GM23248 (cell line): ENCODE measurements at places on chromosomes 6 and 20. TPM values are rescaled to one million over a fixed set of nuclear protein-coding genes. Genes with fewer than 3 reads are reported as not detected.

GRCh38 chr6:166006900-166007301, 160.8 kb downstream of the TBXT start:
- no peak for DNase-seq
- no peaks in the 10 kb centered on the region for H3K36me3 ChIP-seq
- peak overlapping the region; percentile 68 for H3K4me3 ChIP-seq
- H3K27ac ChIP-seq: no peak overlapping the region
- H3K4me1 ChIP-seq: peaks cover 33% of the 10 kb centered on the region
- H3K27me3 ChIP-seq: no peaks in the 10 kb centered on the region

DNA sequence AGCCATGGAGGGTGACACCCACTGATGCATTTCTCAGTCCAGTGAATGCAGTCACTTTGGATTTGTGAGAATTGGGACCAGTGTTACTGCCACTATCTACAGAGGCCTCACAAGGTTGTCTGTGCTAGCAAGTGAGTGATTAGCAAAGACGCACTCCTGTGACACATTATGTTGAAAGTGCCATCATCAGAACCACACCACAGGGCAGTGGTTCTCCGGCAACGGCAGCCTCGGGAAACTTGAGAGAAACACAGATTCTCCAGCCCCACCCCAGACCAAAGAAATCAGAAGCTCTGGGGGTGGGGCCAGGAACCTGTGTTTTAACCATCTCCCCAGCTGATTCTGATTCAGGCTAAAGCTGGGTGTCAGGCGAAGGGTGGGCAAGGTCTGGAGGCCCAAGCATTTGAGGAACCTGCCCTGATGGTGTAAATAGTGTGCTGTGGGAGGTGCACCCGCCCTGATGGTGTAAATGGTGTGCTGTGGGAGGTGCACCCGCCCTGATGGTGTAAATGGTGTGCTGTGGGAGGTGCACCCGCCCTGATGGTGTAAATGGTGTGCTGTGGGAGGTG, 39.9 kb downstream of the TMEM242 start:
- no peak overlapping the region for H3K4me3 ChIP-seq
- no peaks in the 10 kb centered on the region for H3K27me3 ChIP-seq
- no peak overlapping the region for H3K27ac ChIP-seq
- peak; percentile 8 for DNase-seq

DNA sequence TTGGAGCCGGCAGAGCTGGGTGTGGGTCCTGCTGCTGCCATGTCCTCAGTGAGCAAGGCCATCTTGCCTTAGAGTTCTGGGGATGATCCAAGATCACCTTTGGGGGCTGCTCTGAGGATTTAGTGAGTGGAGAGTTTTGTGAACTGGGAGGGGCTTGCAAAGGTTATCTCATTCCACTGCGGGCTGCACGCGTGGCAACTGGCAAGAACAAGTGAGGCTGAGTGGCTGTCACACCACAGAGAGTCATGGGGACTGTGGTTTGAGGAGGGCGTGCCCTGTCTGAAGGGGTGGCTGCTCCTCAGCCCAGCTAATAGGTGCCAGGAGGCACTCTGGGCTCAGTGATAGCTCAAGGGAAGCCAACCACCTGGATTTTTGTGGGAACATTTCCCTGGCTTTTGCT, 37.6 kb downstream of the TTLL9 start:
- peaks cover 16% of the 10 kb centered on the region for H3K27me3 ChIP-seq
- no peak overlapping the region for H3K4me3 ChIP-seq
- DNase-seq: no peak

ZKSCAN3 gene
- 1.6 and 2.5 TPM in 2 replicates for polyA plus RNA-seq

DNA sequence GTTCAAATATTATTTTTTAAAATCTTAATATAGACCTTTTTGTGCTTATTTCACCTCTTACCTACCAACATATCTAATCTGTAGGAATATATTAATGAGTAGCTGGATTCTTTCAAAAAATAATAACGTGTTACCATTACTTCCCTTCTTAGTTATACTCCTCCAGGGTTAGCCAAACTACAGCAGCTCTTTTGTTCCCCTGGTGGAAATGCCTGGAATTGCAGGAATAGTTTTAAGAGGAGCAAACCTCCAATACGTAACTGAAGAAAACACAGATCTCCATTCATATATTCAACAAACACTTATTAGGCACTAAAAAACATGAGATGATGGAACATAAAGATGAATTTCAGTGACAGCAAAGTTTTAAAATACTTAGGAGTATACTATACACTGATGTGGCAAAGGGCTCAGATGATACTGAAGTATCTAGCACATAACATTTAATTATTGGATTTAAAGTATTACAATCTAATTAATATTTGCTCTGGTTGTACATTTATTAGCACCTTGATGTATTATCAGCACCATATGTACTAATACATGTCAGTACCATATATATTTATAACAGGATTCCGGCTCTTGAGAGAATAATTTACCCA, 78.3 kb downstream of the TBX18 start:
- H3K27me3 ChIP-seq: no peaks in the 10 kb centered on the region
- no peak overlapping the region for H3K4me3 ChIP-seq
- no peaks in the 10 kb centered on the region for H3K36me3 ChIP-seq

- no peaks in the 10 kb centered on the region for H3K27me3 ChIP-seq
- no peak for DNase-seq
- no peak overlapping the region for H3K4me3 ChIP-seq
Measured at GRCh38 chr6:87099472-87099871, 4.6 kb upstream of the CGA start.

- no peaks in the 10 kb centered on the region for H3K27me3 ChIP-seq
- peak; percentile 87 for DNase-seq
- no peak overlapping the region for H3K4me3 ChIP-seq
- peaks cover 13% of the 10 kb centered on the region for H3K4me1 ChIP-seq
- peak overlapping the region; percentile 71 for H3K27ac ChIP-seq
Measured at GRCh38 chr6:160950507-160950906, 41.1 kb upstream of the MAP3K4 start.

FGD2 gene
- polyA plus RNA-seq: not detected in 2 replicates

- no peak overlapping the region for H3K27ac ChIP-seq
- peaks cover 5% of the 10 kb centered on the region; the same call in 1 of the 2 replicates for H3K4me1 ChIP-seq
- no peak overlapping the region for H3K4me3 ChIP-seq
- DNase-seq: peak; percentile 42
- no peaks in the 10 kb centered on the region for H3K27me3 ChIP-seq
Measured at GRCh38 chr20:7379621-7380220, 560.5 kb downstream of the HAO1 start.

DNA sequence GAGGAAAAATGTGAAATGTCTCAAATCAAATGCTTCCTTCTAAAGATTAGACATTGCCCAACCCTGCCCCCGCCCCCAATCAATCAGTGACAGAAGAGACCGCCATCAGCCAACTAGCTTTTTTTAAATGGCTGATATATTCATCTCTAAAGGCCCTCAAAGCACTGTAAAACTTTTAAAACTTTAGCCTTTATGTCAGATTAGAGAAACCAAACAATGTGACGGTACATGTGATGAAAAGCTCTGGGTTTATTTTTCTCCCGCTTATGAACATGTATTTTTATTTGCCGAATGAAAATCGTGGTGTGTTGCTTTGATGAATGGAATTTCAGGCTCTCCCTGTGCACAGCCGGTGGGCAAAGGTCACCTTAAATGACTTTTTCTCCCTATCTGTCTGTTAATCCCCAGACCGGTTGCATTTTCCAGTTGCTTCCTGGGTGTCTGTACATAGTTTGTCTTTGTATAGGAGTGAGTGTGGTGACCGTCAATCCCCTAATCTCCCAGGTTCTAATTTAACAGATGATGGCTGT, 38.5 kb downstream of the TBC1D7 start:
- DNase-seq: no peak
- no peaks in the 10 kb centered on the region for H3K4me1 ChIP-seq
- H3K27me3 ChIP-seq: 0 out of 2 replicates have a peak, but pooled peaks cover 12% of the 10 kb centered on the region
- peaks cover 16% of the 10 kb centered on the region; the same call in 1 of the 2 replicates for H3K36me3 ChIP-seq

DNA sequence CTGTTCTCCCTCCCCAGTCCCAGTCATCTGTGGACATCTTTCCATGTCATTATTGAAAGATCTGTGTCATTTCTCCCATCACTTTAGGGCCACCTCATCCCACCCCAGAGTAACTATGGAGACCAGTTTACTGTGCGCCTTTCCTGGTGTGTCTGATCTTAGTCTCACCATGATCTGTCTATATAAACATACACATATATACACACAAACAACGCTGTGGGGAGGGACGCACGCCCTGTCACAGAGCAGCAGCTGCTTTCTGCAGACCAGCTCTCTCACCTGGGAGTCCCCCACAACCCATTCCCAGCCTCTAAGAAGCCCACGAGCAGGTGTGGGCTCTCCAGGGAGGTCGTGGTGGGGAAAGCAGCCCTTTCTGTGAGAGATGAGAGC, 68.1 kb upstream of the TOX2 start:
- H3K36me3 ChIP-seq: no peaks in the 10 kb centered on the region
- DNase-seq: no peak
- H3K27ac ChIP-seq: no peak overlapping the region
- H3K4me3 ChIP-seq: no peak overlapping the region
- H3K4me1 ChIP-seq: peaks cover 26% of the 10 kb centered on the region

- H3K27ac ChIP-seq: no peak overlapping the region
- DNase-seq: no peak
- no peaks in the 10 kb centered on the region; the same call in 1 of the 2 replicates for H3K36me3 ChIP-seq
- no peaks in the 10 kb centered on the region for H3K4me1 ChIP-seq
- no peak overlapping the region for H3K4me3 ChIP-seq
- no peaks in the 10 kb centered on the region for H3K27me3 ChIP-seq
Measured at GRCh38 chr6:609905-610304, 47.0 kb downstream of the HUS1B start.

DNA sequence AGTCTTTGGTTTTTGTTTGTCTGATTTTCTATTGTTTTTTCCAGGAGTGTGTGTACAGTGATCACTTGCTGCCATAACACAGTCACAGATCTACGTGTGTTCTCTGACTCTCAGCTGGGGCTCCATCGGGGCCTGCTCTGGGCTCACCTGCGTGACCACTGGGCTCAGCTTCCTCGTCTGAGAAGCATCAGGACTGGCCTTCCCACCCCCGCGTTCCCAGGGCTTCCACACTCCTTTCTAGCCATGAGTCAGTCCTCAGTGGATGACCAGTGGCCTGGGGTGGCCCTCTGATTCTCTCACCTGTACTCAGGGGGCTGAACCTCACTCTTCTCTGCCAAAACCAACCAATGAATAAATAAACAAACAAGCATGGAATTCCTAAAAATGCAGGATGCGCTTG, 14.5 kb downstream of the THBS2 start:
- DNase-seq: no peak
- 0 out of 2 replicates have a peak, but pooled peaks cover 3% of the 10 kb centered on the region for H3K4me1 ChIP-seq
- no peaks in the 10 kb centered on the region for H3K27me3 ChIP-seq
- H3K27ac ChIP-seq: no peak overlapping the region
- H3K36me3 ChIP-seq: peaks cover 28% of the 10 kb centered on the region; the same call in 1 of the 2 replicates

THBS2 gene
- polyA plus RNA-seq: 76.4 and 77.8 TPM in 2 replicates

GRCh38 chr6:113694278-113695077, 162.7 kb upstream of the MARCKS start:
- H3K27ac ChIP-seq: peak overlapping the region; percentile 61
- H3K4me1 ChIP-seq: peaks cover 57% of the 10 kb centered on the region
- H3K27me3 ChIP-seq: peaks cover 3% of the 10 kb centered on the region
- H3K36me3 ChIP-seq: no peaks in the 10 kb centered on the region
- no peak overlapping the region for H3K4me3 ChIP-seq
- DNase-seq: peak; percentile 62

DNA sequence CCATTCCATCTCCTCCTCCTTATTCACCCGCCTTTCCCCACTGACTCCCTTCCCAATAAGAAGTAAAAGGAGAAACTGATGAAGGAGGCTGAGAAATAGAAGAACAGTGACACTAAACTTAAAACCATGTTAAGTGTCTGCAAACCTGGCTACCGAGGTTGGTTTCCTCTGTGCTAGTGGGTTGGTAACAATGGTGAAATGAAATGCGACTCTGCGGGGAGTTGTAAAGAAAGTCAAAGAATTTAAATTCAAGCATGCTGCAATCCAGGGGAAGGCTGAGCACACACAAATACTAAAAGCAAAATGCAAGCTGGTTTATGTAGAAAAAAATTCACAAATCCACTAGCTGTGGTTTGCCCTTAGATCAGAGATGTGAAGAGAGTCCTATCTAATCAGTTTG, 155.2 kb upstream of the PDE10A start:
- H3K36me3 ChIP-seq: no peaks in the 10 kb centered on the region
- no peak overlapping the region for H3K4me3 ChIP-seq
- H3K27ac ChIP-seq: no peak overlapping the region
- no peak for DNase-seq
- H3K4me1 ChIP-seq: no peaks in the 10 kb centered on the region

RIPOR3 gene
- polyA plus RNA-seq: 0.49 TPM in 2 replicates

GRCh38 chr6:52376763-52377162, 14.8 kb downstream of the PAQR8 start:
- H3K4me1 ChIP-seq: no peaks in the 10 kb centered on the region
- H3K27ac ChIP-seq: no peak overlapping the region
- no peak overlapping the region for H3K4me3 ChIP-seq
- no peaks in the 10 kb centered on the region for H3K36me3 ChIP-seq
- no peaks in the 10 kb centered on the region for H3K27me3 ChIP-seq
- no peak for DNase-seq

GRCh38 chr20:4573564-4574355, 147.9 kb upstream of the PRND start:
- no peaks in the 10 kb centered on the region for H3K27me3 ChIP-seq
- no peaks in the 10 kb centered on the region for H3K36me3 ChIP-seq
- peaks cover 22% of the 10 kb centered on the region for H3K4me1 ChIP-seq
- H3K4me3 ChIP-seq: peak overlapping the region; percentile 51

EPHA7 gene
- polyA plus RNA-seq: not detected in 2 replicates

GRCh38 chr20:29497261-29497671, 1760.2 kb upstream of the DEFB115 start:
- no peaks in the 10 kb centered on the region for H3K4me1 ChIP-seq
- no peak overlapping the region for H3K27ac ChIP-seq
- H3K27me3 ChIP-seq: no peaks in the 10 kb centered on the region
- H3K36me3 ChIP-seq: no peaks in the 10 kb centered on the region

- H3K4me3 ChIP-seq: no peak overlapping the region
- H3K36me3 ChIP-seq: no peaks in the 10 kb centered on the region
- no peak for DNase-seq
- no peak overlapping the region for H3K27ac ChIP-seq
- no peaks in the 10 kb centered on the region for H3K4me1 ChIP-seq
Measured at GRCh38 chr20:18090044-18090443, 32.3 kb upstream of the OVOL2 start.

CST2 gene
- 1.5 and 1.6 TPM in 2 replicates for polyA plus RNA-seq

DNA sequence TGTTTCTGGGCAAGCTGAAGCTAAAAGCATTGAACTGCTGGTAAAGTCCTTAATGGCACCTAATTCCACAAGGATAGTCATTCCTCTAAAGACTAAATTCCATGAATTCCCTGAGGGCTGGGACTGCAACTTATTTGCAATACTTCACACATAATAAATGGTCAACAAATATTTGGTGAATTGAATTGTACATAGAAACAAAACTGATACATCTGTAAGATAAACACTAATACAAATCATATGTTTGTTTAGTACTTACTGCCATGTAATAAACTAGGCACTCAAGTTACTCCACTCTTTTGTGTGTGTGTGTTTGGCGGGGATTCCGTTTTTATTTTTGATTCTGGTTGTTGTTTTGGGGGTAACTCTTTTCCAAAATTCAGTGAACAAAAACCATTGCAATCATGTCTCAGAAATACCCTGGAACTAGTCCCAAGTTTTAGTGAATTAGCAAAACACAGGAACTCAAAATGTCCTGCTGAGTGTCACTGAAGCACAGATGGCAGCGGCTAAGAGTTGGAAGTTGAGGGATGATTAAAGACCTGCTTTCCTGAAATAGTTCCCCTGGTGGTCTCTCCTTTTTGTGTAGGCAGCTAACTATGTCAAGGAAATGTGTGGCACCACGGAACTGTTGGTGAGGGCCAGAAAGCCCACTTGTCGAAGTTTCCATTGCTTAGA, 74.8 kb upstream of the SNRPB2 start:
- H3K4me3 ChIP-seq: no peak overlapping the region
- no peak for DNase-seq
- H3K4me1 ChIP-seq: no peaks in the 10 kb centered on the region
- H3K27me3 ChIP-seq: no peaks in the 10 kb centered on the region

GRCh38 chr6:107578642-107579341, 88.9 kb downstream of the SOBP start:
- no peaks in the 10 kb centered on the region for H3K27me3 ChIP-seq
- no peak overlapping the region for H3K27ac ChIP-seq
- H3K4me3 ChIP-seq: no peak overlapping the region
- no peaks in the 10 kb centered on the region for H3K36me3 ChIP-seq
